ENCODE measurements at places on chromosomes 7 and 10.

GRCh38 chr10:22712956-22713852 is 1.2 kb downstream of the PIP4K2A start:
- no peak for DNase-seq

DNA sequence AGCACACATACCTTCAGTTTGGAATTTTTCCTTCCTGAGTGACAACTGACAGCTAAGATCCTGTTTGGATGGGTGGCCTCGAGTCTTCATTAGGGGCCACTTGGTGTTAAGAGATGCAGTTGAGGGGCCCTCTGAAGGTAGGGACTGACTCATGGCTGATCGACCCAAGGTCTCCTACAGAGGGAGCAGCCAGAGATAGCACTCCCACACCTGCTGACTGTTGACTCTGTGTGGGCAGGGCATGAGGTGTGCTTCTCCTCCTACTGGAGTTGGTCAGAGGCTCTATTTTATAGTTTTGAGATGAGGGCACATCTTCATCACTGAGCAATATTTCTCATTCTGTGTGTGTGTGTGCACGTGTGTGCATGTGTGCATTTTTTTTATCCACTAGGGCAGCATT is 378.8 kb upstream of the PODXL start:
- no peak for DNase-seq

- no peak for DNase-seq
These were observed 32.2 kb downstream of the CALML5 start for GRCh38 chr10:5467207-5467535.

DNA sequence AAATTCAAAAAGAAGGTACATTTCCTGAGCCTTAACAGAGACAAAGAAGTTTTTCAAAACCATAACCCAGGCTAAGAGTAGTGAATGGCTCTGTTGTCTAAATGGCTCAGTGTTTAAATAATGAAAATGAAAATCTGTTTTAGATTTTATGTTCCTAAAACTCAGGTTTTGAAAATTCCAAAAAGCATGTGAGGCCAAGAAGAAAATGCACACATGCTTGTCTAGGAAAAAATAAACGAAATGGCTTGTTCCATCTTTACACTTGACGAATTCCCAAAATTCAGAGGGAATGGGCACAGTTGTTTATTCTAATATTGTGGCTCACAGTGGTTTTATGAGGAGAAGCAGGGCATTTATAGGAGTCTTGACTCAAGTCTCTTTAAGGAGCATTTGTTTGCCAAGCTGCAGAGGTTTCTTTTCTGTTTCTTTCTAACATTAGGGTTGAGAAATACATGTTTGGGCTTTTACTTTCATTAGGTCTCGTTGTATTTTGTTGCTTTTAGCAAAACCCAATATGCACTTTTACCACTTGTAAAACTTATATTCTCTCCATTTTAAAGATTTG is 527.6 kb upstream of the ANKRD30A start:
- no peak for DNase-seq

- no peak for DNase-seq
These were observed 239.2 kb downstream of the CELF2 start for GRCh38 chr10:11256896-11257295.

GRCh38 chr10:69372126-69372980 is 44.4 kb downstream of the TACR2 start:
- peak; percentile 36 for DNase-seq

DNA sequence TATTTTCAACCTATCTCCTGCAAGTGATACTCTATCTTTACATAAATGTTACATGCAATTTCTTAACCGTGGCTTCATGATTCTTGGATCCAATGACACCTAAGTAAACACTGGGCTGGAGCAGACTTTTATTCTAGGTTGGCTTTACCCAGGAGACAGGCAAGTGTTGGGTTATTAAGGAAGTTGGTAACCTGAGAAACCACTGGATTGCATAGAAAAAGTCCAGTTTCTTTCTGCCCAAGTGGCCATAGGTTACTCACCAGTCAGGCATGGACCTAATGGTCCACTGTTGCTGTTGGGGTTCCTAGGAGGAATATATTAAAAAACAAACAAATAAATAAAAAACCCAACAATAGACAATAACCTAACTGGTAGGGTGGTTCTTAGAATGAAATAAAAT is 112.8 kb downstream of the SEMA3D start:
- no peak for DNase-seq

GRCh38 chr10:16632996-16633395 is 111.3 kb upstream of the C1QL3 start:
- no peak for DNase-seq

- DNase-seq: no peak
These were observed 12.7 kb upstream of the COL28A1 start for GRCh38 chr7:7548407-7548806.

- no peak for DNase-seq
These were observed 38.9 kb upstream of the AMPH start for GRCh38 chr7:38669965-38670520.

- DNase-seq: no peak
These were observed 3.1 kb downstream of the AHCYL2 start for GRCh38 chr7:129227646-129228578.

DNA sequence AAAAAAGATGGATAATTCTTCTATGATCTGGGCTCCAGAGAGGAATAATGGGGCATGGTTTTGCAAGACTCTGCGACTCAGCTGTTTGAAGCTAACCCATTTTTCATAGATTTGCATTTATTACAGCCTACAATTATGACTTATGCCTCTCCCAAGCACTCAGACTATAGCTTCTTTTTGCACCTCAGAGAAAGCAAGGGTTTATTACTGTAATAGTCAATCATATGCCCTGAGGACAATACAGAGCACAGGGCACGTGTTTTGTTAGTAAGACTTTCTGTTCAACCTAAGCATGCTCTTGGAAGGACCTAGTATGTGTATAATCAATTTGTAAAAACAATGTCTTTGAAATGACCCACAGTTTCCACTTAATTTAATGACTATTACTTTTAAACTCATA is 221.2 kb downstream of the PARD3 start:
- DNase-seq: no peak

GRCh38 chr10:34205452-34205851 is 609.6 kb downstream of the PARD3 start:
- DNase-seq: no peak

- DNase-seq: no peak
These were observed 68.9 kb upstream of the CCDC71L start for GRCh38 chr7:106729720-106730385.

DNA sequence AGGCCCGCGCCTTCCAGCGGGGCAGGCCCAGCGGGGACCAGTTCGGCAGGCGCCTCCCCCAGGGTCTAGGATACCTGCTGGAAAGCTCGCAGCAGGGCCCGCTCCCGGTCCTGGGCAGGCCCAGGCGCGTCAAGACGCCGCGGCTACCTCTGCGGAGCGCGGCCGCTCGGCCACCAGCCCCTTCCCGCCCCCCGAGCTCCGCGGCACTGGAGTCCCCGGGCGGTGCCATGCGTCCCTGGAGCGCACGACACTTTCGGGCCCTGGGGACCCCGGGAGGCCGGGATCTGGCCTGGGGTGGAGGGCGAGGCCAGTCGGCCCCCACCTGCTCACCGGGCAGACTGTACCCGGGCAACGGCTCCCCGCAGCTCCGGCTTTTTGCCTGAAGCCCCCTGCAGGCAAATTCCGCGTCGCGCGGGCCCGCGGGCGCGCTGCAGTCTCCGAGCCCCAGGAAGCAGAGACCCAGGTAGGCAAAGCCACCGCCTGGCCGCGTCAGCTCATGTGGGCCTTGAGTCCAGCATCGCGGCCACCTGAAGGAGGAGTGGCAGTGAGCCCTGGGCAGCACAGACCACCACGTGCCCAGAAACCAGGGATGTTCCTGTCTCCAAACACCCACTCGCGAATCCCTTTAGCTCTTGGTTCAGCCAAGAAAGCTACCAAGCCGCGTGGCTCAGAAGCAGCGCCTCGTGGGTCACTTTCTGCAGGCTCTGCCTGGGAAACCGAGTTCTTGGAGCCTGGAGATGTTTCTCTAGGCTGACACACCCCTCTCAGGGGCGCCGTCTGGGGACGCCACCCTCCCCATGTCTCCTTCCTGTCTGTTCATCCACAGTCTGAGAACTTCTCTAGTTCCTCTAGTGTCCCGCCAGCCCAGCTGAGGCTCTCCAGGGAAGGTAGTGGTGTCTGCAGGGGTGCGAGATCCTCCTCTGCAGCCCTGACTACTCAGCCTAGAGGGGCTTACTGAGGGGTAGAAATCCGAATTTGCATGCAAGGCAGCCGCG is 46.1 kb upstream of the APBB1IP start:
- no peak for DNase-seq

DNA sequence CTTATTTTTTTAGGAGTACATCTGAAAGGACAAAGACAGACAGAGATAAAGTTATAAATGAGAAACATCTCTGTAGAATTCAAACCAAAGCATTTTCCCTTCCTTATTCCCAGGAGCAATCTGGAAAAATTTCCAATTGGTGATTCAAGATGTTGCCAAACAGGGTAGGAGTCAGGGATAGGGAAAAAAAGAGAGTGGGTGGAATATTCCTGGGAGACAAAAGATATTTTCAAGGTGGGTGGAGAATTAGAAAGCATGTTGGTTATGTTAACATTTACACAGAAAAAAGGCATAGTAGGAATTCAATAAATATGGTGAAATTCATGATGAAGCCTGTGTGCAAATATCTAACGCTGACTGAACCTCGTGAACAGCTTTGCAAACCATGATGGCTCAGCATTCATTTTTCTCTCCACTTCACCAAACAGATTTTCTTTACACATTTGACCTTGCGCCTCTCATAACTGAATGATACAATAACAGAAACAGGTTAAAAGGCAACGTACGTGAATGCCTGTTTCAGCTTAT is 25.1 kb downstream of the SLC26A5 start:
- DNase-seq: no peak

DNA sequence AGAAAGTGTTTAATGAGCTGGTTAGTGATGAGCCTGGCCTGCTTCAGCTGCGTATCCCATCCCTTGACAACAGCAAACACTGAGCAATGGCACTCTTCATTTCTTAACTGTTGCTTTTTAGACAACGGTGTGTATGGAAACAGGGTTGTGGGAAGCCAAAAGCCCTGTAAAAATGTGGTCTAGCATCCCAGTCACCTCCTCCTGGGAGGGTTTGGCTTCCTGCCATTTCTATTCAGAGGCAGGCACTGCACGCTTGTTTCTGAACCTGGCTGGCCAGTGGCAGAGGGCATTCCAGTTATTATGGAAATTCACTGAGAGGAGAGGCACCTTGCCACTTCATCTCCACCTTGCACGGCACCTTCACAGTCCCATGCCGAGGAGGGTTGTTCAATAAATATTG is 123.0 kb upstream of the ADARB2 start:
- no peak for DNase-seq

DNA sequence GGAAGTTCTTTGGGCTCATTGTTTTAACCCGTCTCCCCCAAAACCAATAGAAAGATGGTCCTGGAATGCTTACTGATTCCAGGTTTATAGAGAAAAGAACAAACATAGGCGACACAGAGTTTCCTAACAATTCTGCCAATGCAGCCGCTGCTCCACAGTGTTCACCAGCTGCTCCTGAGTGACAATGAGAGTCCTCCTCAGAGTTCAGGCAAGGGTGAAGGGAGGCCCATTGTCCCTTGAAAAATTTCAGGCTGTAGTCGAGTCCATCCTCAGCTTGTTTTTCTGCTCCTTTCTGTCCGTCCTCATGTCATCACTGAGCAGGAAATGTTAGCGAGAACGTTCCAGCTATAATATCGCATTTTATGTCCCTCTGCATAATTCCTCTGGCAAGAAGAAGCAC is 537.6 kb downstream of the TCERG1L start:
- no peak for DNase-seq

GRCh38 chr10:68560943-68561864 is 1.1 kb downstream of the TET1 start:
- no peak for DNase-seq

GRCh38 chr7:96004578-96004977 is 232.2 kb downstream of the DYNC1I1 start:
- peak; percentile 82 for DNase-seq

DNA sequence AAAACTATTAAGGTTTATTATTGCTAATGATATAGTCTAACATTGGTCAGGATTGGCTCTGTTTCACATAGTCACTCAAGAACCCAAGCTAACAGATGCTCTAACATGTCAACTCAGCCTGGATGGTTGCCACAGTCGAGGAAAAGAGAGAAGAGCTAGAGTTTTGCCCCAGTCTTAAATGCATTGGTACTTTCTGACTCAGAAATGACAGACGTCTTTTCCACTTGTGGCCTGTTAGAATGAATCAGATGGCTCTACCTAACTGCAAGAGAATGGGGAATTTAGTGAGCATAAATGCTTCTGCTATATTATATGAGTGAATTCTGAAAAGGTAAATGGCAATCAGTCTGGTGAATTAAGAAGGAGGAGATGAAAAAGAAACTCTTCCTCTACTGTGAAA is 13.9 kb downstream of the HECTD2 start:
- no peak for DNase-seq

DNA sequence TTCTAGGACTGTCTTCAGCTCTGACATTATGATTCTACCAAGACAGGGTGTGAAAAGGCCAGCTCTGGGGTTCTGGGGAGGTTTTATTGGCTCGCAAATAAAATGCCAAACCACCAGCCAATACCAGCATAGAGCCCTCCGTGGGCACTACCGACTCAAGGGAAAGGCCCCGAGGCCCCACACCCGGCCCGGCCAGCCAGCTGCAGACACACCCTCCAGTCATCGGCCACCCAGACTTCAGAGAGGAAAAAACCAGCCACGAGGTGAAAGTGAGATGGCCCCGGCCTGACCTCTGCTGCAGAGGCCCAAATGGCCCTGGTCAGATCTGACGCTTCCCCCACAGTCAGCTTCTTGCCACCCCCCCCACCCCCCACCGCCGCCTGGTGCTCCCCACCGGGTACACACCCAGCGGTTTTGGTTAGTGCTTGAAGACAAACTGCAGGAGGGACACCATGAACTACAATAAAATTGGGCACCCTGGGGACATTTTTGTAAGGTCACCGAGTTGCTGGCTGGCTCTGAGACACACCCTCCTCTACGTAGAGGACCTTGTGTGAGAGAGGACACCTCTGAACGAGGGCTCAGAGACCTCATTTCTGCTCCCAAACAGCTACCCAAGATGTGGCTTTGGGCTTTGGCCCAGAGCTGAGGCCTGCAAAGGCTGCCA is 79.9 kb downstream of the PRKAG2 start:
- DNase-seq: no peak

DNA sequence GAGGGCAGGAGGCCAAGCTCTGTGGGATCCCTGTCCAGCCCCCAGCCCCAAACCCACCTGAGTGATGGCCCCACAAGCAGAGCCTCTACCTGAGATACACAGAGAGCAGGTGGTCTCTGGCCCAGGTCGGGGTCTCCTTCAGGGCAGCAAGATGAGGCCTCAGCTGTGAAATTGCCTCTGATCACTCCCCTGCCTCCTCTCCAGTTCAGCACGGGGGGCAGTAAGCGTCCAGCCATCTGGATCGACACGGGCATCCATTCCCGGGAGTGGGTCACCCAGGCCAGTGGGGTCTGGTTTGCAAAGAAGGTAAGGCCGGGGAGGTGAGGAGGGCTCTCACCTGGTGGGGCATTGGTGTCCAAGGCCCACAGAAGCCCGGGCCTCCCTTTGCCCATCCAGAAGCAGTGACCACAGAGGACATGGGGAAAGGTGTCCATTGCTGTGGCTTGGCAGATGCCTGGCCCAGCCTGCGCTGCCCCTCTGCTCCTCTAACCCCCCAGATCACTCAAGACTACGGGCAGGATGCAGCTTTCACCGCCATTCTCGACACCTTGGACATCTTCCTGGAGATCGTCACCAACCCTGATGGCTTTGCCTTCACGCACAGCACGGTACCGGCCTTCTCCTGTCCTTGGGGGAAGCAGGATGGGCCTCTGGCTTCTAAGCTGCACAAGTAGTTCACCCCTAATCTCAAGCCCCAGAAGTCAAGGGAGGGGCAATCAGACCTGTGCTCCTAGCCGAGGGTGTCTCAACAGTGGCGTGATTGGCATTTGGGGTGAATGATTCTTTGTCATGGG is 3.1 kb downstream of the CPA1 start:
- no peak for DNase-seq

- no peak for DNase-seq
These were observed 448.5 kb downstream of the KCNMA1 start for GRCh38 chr10:77189075-77189474.

Measured in fibroblast of skin of left biceps (primary cell).